T-helper 22 cell (primary cell): ENCODE measurements at places on chromosomes 2 and 18.

GRCh38 chr2:42954227-42954962 lies 162.0 kb upstream of the HAAO start:
- no peak for DNase-seq

DNA sequence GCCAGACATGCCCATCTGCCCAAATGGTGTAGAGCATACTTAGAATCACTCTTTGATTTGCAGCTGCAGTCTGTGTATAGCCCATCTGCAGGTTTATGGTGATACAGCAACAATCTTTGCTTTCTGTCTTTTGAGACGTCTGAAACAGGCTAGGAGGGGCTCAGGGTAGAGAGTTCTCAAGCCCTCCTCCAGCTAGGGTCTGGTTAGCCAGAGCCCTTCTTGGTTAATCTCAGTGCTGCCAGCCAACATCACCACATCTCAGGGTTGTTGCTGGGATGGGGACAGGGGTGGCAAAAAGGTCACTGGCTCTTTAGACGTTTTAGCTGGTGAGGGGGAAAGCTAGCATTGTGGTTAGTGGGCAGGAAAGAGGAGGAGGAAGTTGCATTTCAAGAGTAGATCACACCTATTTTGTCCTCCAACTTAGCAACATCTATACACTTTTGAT lies 136.6 kb upstream of the ACAA2 start:
- DNase-seq: no peak

DNA sequence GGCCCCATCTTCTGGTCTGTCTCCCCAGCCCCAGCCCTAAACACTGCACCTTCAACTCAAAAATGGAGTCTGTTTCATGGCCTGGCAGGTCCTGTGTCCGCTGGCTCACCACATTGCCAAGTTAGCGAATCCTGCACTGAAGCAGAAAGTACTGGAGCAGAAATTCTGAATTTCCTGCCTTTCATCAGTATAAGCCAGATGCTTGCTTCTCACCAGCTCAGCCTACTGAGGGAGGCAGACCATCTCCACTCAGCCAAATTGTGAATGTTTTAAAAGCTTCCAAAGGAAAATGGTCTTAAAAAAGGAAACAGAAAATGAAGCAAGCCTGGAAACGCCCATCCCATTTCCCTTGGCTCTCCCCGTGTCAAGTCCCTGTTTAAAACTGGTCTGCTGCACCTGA lies 157.8 kb downstream of the C1D start:
- no peak for DNase-seq

DNA sequence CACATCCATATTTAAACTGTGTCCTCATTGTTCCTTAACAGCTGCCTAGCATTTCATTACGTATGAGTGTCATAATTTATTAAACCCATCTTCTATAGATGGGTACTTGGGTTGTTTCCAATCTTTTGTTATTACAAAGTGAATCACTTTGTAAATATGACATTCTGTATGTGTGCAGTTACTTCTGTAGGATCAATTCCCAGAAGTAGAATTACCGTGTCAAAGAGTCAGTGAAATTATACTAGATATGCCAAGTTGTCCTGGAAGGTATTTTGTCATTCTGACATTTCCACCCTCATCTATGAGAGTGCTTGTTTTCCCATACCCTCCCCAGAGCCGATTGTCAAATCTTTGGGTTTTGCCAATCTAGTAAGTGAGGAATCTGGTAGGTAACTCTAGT lies 194.5 kb upstream of the APCDD1 start:
- DNase-seq: no peak

DNA sequence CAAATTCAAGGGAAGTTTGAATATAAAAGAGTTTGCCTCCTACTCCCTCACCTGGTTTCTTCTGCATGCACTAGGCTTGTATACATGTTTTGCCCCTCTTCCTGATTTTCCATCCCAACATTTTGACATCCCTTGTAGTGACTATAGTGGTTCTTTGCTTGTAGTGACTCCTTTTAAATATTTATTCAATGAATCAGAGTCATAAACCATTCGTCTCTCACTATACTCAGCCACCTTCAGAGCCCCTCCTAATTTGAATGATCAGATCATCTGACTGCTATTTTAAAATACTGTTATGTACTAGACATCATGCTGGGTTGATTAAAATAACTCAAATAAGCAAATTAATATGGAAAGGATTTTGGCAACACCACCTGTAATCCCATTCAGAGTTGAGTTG lies 492.1 kb upstream of the PIK3C3 start:
- no peak for DNase-seq

GRCh38 chr2:52314231-52314630 lies 1282.3 kb upstream of the NRXN1 start:
- DNase-seq: no peak
